Stimulated activated CD8-positive, alpha-beta memory T cell treated with anti-CD3 and anti-CD28 coated beads, Interleukin-4, amount 100 ng/mL, for 4 hours (primary cell): ENCODE measurements at places on chromosomes 2 and 18.

DNA sequence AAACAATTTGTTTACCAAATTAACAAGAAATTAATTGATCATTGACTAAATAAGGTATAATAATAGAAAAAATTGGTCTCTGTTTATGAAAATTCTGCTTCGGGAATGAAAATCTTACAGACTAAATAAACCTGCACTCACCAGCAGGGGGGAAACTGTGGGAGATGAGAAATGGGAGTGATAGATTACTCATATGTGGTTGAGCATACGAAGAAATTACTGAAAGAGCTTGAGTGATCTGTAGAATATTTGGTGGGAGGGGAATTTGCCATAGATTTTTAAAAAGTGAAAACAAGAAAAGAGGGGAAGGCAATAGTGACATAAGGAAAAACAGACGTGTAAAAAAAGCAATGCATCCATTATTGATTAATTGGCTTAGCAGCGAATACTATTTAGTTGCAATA lies 2.2 kb downstream of the HMSD start:
- DNase-seq: no peak

DNA sequence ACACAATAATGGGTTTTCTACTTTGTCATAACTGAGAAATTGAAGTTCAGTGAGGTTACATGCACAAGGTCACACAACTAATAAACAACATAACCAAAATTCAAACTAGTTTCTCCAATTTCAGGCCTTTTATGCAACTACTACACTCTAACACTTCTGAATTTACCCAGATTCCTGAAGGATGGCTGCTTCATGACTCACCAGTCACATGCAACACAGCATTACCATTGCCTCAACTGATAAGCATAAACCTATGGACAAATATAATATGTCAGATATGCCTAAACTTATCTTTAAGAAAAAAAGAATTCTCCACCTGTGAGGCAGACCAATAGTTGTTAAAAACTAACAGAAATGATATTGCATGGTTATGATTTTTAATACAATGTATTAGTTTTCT lies 586.5 kb upstream of the SLC8A1 start:
- DNase-seq: no peak

GRCh38 chr2:72572501-72572900 lies 253.3 kb downstream of the EXOC6B start:
- no peak for DNase-seq

DNA sequence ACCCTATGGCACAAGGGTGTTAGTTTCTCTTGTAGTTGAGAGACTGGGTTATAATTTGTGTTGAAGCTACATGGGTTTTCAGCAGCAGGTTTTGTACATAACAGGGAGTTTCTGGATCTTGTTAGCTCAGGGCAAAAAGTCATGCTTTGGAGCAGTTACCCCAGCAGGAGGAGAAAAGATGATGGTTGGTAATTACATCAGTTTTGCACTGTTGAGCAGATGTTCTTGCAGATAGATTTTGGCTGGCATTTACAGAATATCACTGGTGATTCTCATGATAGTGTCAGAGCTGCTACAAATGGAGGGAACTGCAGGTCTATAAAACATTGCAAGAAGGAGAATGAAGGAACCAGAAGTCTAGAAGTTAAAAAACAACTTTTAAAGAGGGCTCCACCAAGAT lies 215.2 kb upstream of the ATP5MC3 start:
- DNase-seq: no peak

- DNase-seq: no peak
Measured at GRCh38 chr2:238077292-238077691, 16.5 kb downstream of the SCLY start.

- no peak for DNase-seq
Measured at GRCh38 chr2:70010576-70011111, 49.2 kb upstream of the ASPRV1 start.

- no peak for DNase-seq
Measured at GRCh38 chr2:209936106-209936666, 66.3 kb upstream of the RPE start.

DNA sequence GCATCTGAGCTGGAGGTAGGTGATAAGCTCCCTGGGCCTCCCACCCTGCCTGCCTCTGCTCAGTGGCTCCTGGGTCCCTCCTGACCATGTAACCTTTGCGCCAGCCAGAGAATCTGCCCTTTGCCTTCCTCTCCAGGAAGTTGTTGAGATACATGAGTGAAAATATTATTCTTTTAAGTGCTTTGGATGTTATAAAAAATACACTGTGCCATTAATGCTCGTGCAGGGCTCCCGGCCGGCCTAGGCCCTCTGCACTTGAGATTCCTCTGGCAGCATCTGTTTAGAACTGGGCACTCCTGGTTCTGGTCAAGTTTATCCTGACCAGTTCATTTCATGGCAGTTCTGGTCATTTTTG lies 18.8 kb downstream of the AGAP1 start:
- no peak for DNase-seq

GRCh38 chr18:46477425-46478011 lies 179.5 kb downstream of the LOXHD1 start:
- DNase-seq: no peak

- DNase-seq: no peak
Measured at GRCh38 chr2:30446602-30447148, 371 bp upstream of the LCLAT1 start.

GRCh38 chr2:206556357-206556949 lies 85.8 kb upstream of the FAM237A start:
- DNase-seq: no peak

DNA sequence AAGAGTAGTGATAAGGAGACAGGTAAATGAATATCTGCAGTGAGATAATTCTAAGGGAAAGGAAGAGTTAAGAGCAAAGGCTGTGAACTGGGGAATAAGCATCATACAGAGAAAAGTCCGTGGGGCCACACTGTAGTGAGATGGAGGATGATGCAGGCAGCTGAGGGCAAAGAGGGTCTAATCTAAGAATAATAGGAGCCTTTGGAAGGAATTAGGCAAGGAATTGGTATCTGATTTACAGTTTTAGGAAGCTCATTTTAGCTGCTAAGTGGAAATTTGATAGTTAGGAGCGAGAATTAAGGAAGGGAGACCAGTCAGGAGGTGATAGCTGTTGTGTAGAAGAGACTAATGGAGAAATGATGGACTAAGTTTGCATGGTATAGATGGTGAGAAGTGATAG lies 43.5 kb downstream of the KIF5C start:
- no peak for DNase-seq
